NCI-H82 (cell line): ENCODE measurements at places on chromosomes 7 and 10.
A peak's percentile ranks its signal among the peaks of the same experiment; 100 is the strongest.

GRCh38 chr7:27553273-27553672, 109.4 kb downstream of the HIBADH start:
- peak; percentile 66 for DNase-seq

- no peak for DNase-seq
Observed at GRCh38 chr7:127689194-127689772, 37.3 kb downstream of the SND1 start.

- DNase-seq = no peak
Observed at GRCh38 chr10:84587789-84588188, 259.4 kb downstream of the CCSER2 start.

DNA sequence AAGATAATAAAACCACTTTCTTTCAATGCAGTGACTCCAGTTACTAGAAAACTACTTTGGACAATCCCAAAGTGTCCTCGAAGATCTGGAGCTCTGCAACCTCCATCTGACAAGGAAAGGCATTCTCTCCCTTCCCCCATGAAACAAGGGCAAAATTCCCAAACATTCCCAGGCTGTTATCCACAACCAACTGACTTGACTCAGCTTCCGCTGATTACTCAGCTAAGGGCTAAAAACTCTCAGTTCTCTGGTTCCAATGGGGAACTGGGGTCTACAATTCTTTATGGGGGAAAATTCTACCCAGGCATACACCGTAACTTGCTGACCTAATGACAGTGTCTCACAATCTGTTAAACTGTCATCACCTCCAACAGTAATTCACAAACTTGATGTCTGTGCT, 48.4 kb downstream of the SFMBT2 start:
- DNase-seq = no peak

- DNase-seq = peak; percentile 49
Observed at GRCh38 chr10:37856881-37857286, 526 bp downstream of the ZNF248 start.

DNA sequence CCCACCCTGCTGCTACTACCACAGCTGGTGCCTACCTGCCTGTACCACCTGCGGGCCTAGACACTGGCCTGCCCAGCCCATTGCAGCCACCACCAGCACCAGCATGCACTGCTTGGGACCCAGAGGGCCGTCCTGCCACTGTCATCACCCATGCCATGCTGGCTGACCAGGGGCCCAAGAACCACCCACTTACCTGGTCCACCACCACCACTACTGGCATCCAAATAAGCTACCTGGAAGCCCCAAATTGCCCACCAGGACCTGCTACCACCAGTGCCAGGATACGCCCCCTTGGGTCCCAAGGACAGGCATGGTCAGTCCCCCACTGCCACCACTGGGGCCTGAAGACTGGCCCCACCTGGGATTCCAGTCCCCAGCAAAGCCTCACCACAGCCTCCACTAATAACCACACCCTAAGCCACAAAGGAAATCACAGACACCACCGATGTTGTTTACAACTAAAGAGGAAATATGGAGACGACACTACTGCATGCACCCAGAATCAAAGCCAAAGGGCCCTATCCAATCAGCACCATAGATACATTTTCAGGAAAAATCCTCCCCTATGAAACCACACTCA, 70.5 kb upstream of the DIP2C start:
- DNase-seq = no peak

DNA sequence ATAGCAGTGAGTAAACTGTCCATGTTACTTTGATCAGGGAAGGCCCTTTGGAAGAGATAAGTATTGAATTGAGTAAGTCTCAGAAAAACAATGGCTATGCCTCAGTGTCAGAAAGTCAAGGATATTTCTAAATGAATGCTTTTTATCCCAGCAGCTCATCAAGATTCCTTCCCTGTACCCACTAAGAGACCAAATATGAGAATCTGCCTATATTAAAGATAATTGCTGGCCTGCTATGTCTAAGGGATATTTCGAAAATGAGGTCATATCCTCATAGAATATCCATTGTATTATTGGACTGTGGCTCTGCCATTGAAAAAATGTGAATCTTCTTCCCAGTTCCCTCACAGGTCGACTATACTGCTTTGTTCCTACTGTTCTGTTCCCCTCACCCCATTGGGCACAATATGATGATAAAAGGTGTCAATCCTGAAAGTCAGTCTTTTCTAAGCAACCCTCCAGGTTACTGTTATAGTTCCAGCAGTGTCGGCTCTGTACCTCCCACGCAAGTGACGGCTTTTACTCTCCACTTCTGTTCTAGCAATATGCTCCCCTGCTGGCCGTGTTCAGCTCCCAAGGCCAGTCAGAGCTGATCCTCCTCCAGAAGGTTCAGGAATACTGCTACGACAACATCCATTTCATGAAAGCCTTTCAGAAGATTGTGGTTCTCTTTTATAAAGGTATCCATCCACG, 51.7 kb downstream of the BZW2 start:
- DNase-seq = no peak

DNA sequence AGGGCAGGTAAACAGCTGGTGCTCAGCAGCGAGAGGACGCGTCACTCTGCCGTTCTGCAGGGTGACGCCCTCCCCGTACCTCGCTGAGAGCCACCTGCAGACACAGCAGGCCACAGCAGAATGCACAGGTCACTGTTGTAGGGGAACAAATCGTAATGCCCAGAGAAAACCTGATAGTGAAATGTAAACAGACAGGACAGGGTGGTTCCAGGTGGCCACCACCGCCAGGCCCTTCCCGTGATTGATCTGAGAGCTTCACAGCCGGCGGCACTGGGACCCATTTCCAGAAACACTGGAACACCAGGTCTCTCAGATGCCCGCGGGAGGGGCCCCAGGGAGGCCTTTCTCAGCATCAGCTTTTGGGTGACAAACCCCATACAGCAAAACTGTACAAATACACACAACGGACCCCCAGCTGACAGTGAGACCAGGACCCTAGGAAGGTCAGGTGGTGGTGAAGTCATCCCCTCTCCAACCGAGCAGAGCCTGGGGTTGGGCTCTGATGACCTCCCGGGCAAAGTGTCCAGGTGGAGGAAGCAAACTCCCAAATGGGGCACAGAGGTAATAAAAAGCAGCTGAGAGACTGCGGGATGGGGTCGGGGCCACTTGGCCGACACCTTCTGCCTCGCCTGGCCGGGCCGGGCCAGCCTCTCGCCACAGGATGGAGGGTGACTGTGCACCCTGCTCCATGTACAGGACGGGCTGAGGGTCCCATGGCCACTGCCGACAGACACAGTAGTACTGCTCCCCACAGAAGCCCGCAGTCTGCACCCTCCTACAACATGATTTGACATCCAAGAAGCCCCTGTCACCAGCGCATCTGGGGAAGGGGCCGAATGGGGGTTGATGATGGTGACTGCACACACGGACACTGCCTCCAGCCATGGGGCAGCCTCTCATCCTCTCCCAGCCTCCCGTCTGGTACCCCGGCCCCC, 4.6 kb downstream of the BHLHA15 start:
- no peak for DNase-seq

DNA sequence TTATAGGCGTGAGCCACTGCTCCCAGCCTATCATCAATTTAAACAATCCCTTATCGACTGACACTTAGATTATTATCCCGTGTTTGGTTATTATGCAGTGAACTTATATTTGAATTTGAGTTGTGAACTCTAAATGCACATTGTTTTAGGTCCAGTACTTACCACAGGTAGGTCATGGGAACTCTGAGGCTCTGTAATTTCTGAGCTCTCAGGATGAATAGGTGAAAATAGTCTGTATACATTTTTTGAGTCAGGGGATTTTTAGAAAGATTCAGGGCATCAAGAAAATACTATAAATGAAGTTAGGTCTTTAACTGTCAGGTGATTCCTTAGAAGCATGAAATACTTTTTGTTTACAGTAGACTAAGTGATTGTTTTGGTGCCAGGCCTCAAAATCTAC, 8.8 kb downstream of the CCDC136 start:
- no peak for DNase-seq

GRCh38 chr10:102368077-102368476, 27.4 kb upstream of the NFKB2 start:
- DNase-seq = no peak

DNA sequence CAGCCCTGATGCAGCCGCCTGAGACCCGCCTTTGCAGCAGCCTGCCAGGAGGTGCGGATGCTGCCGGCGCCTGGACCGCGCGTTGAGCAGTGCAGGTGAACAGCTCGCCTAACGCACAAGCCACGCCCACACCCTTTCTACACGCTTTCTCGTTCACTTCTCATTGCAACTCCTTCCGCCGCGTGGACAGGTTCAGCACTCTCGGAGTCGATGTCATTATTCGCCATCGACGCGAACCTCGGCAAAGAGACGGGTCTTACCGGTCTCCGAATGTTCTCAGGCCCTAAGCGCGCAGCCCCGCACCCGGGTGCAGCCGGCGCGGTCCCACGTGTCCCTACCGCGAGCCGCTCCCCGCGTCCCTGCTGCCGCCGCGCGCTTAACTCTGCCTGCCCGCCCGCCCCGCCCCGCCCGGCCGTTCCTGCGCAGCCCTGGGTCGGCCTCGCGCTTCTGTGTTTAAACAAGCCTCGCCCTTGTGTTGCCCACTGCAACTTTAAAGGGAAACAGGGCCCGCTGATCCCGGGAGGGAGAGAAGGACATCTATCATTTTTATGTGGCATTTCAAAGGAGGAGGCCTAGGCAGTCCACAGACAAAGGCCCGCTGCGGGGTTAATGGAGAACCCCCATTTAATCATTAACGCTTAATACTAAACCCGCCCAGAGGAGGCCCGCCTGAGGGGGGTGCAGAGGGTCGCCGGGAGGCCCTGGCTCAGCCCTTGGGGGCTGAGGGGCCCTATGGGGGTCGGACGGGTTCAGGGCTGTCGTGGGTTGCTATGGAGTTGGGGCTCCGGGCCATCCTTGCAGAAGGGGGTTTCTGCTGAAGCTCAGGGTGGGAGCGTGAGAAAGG, 128.5 kb downstream of the WDR11 start:
- DNase-seq = peak; percentile 86

DNA sequence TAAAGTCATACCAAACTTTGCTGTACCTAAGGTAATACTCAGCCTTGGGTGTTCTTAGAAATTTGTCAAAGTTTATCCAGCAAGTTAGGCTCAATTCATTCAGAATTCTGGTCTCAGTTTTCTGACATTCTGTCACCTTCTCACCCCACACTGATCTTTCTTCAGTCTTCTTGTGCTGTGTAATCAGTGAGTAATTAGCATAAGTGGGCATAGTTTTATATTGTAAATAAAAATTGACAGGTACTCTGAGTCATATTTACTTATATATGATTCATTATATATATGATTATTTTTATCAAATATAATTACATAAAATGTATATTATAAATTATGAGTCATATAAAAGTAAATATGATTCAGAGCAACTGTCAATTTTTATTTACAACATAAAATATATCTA, 170.9 kb upstream of the MAGI2 start:
- DNase-seq = no peak

GRCh38 chr10:93707623-93708022, 5.2 kb upstream of the FRA10AC1 start:
- DNase-seq = no peak

DNA sequence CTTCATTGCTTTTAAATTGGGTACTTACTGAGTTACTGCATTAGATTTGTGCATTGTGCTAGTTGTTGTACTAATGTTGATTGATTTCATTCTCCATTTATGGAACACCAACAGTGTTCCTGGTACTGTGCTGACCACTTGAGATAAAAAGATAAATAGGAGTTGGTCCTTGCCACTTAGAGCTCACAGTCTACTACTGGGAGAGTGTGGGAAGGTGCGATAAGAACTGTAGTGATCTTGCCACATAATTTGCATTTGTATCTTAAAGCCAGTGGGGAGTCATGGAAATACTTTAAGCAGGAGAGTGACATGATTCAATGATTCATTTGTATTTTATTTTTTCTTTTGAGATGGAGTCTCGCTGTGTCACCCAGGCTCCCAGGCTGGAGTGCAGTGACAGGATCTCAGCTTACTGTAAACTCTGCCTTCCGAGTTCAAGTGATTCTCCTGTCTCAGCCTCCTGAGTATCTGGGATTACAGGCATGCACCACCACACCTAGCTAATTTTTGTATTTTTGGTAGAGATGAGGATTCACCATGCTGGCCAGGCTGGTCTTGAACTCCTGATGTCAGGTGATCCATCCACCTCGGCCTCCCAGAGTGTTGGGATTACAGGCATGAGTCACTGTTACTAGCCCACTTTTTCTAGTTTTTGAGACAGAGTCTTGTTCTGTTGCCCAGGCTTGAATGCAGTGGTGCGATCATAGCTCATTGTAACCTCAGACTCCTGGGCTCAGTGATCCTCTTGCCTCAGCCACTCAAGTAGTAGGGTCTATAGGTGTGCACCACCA, 51.2 kb upstream of the TMEM248 start:
- DNase-seq = no peak

- DNase-seq = no peak
Observed at GRCh38 chr10:86450806-86451603, 70.6 kb downstream of the WAPL start.

DNA sequence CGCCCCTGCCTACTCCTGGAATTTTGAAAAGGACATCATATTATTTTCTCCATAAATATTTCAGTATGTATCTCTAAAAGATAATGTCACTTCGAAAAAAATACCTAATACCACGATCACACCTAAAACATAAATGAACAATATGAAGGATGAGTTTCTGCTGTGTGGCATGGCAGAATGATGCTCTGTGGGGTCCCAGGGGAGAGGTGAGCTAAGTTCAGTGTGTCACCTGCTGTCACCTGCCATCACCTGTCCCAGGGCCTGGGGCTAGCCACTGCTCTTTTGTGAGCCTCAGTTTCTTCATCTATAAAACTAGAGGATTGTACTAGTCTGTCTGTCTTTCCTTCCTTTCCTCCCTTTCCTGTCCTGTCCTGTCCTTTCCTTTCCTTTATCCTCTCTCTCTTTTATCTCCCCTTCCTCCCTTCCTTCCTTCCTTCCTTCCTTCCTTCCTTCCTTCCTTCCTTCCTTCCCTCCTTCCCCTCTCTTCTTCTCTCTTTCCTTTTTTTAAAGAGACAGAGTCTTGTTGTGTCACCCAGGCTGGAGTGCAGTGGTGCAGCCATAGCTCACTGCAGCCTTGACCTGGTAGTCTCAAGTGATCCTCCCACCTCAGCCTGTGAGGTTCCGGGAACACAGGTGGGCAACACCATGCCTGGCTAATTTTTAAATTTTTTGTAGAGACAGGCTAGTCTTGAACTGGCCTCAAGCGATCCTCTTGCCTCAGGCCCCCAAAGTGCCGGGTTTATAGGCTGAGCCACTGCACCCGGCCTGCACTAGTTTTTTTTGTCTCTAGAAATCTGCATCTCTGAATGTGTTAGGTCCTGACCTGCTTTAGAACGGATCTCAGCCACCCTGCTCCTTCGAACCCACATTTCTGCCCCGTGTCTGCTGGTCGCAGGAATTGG, 43.1 kb downstream of the CUX1 start:
- no peak for DNase-seq
